B cell (primary cell): ENCODE measurements at places on chromosomes 16 and 17. TPM values are rescaled to one million over a fixed set of nuclear protein-coding genes. Genes with fewer than 3 reads are reported as not detected.

DNA sequence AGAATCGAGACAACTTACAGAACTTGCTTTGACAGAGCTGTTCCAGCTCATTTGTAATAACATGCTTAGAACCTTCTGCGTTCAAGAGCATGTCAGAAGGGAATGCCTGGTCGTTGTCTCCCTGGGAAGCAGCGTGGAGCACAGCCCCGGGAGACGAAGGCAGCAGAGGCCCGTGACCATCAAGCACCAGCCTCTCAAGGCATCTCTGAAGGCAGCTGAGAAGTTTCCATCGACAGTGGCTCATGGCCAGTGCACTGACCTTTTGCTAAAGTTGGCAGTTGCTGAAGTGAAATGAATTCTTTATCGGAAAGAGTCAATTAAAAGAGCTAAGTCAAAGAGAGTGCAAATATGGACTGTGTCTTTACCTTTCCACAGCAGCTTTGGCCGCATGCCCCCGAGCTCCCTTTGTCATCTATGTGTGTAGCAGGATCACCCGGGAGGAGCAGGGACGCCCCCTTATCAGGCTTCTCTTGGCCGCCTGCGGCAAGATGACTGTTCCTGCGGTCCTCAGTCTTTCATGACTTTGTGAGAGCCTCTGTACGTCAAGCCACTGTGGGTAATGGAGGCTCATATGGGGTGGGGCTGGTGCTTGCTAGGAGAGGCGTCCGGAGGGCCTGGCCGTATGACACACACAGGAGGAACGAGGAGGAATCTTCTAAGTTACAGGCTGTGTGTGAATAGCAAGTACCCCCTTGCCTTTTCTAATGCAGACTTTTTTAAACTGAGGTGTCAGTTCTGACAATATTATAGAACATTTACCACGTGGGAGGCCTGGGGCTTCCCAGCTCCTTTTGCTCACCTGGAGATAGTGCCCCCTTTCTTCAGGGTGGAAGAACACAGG is 54.2 kb downstream of the LDHD start:
- no peaks in the 10 kb centered on the region for H3K27me3 ChIP-seq
- H3K4me1 ChIP-seq = peaks cover 11% of the 10 kb centered on the region
- no peak overlapping the region for H3K27ac ChIP-seq
- H3K36me3 ChIP-seq = no peaks in the 10 kb centered on the region

TEDC2 gene
- polyA plus RNA-seq = 1.1 and 1.2 TPM in 2 replicates

SLC12A3 gene
- polyA plus RNA-seq = 0.72 and 1.3 TPM in 2 replicates

NPIPB8 gene
- polyA plus RNA-seq = 0.04 and 0.22 TPM in 2 replicates

DNA sequence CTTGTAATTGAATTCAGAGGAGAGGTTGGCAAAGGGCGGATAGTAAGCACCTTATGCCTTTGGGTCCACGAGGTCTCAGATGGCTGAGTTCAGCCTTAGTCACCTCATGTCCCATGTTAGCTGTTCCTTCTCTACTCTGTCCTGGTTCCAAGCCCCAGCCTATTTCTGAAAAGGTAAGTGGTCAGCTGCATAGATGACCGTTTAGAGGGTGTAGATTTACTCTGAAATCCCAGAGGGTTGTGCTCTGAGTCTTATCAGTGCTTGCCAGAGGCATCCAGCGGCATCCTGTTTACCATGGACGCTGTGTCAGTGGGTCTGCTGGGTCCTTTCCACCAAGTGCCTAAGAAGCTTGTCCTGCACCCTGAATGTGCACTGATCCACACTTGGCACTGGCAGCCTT is 1.9 kb downstream of the ZNF778 start:
- H3K27me3 ChIP-seq = no peaks in the 10 kb centered on the region
- peaks cover 1% of the 10 kb centered on the region for H3K36me3 ChIP-seq

CA7 gene
- polyA plus RNA-seq = not detected in 2 replicates

- H3K4me1 ChIP-seq = peaks cover 17% of the 10 kb centered on the region
- no peak overlapping the region for H3K27ac ChIP-seq
- H3K4me3 ChIP-seq = no peak overlapping the region
- no peak for DNase-seq
- no peaks in the 10 kb centered on the region for H3K27me3 ChIP-seq
- H3K36me3 ChIP-seq = peaks cover 17% of the 10 kb centered on the region
Measured at GRCh38 chr16:17252701-17253100, 218.1 kb downstream of the XYLT1 start.

KRT27 gene
- polyA plus RNA-seq = not detected in 2 replicates

KRTAP3-1 gene
- not detected in 2 replicates for polyA plus RNA-seq

GRCh38 chr17:34205401-34205800 is 49.7 kb upstream of the CCL2 start:
- no peak overlapping the region for H3K4me3 ChIP-seq
- H3K4me1 ChIP-seq = no peaks in the 10 kb centered on the region
- no peaks in the 10 kb centered on the region for H3K27me3 ChIP-seq
- no peaks in the 10 kb centered on the region for H3K36me3 ChIP-seq
- no peak overlapping the region for H3K27ac ChIP-seq

GRCh38 chr17:34252095-34252443 is 3.0 kb upstream of the CCL2 start:
- no peak overlapping the region for H3K27ac ChIP-seq
- H3K4me3 ChIP-seq = no peak overlapping the region
- peak; percentile 19 for DNase-seq
- no peaks in the 10 kb centered on the region for H3K36me3 ChIP-seq
- H3K4me1 ChIP-seq = peaks cover 14% of the 10 kb centered on the region

DNA sequence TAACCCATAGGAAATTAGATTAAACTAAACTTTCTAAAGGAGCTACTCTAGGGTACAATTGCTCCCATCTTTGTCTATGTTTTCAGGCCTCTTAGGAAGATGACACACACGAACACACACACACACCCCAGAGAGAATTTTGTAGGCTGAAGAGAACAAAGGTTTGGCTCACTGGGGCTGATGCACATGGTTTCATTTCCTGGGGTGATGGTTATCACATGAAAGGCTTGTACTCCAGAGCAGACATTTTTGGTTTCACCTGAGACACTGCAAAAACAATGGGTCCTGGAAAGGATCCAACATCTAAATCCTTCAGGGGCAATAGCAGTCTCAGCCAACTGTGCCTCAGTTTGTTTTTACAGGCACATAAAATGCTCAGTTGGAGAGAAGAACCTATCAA is 62.8 kb downstream of the GRB7 start:
- no peak overlapping the region for H3K4me3 ChIP-seq
- H3K27me3 ChIP-seq = no peaks in the 10 kb centered on the region
- peaks cover 63% of the 10 kb centered on the region for H3K4me1 ChIP-seq
- peak; percentile 64 for DNase-seq
- peaks cover 7% of the 10 kb centered on the region for H3K36me3 ChIP-seq
- peak overlapping the region; percentile 44 for H3K27ac ChIP-seq

- no peak overlapping the region for H3K4me3 ChIP-seq
- peaks cover 5% of the 10 kb centered on the region for H3K27me3 ChIP-seq
- no peaks in the 10 kb centered on the region for H3K36me3 ChIP-seq
- no peak overlapping the region for H3K27ac ChIP-seq
- no peak for DNase-seq
Measured at GRCh38 chr17:33085256-33085655, 93.6 kb downstream of the SPACA3 start.

DNA sequence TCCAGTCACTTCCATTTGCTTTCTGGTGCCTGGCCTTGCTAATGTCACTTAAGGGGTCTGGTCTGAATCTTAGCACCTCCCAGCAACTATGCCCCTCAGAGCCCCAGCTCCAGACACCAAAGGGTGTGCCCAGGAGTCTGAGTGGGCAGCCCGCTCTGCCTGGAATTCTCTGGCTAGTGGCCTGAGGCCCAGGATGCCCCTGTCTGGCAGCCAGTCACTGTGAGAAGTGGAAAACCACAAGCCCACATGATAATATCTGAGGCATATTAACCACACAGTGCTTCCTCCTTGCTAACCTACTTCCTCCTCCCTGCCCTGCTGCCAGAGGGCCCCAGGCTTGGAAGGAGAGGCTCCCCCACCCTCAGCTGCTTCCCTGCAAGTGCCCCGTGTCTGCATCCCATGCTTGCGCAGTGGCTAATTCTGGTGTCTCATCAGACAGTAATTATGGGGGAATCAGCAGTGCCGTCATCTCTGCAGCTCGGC is 14.0 kb downstream of the SRCIN1 start:
- H3K27me3 ChIP-seq = no peaks in the 10 kb centered on the region
- H3K36me3 ChIP-seq = no peaks in the 10 kb centered on the region
- H3K4me1 ChIP-seq = peaks cover 22% of the 10 kb centered on the region
- no peak overlapping the region for H3K4me3 ChIP-seq
- no peak for DNase-seq
- no peak overlapping the region for H3K27ac ChIP-seq

DNA sequence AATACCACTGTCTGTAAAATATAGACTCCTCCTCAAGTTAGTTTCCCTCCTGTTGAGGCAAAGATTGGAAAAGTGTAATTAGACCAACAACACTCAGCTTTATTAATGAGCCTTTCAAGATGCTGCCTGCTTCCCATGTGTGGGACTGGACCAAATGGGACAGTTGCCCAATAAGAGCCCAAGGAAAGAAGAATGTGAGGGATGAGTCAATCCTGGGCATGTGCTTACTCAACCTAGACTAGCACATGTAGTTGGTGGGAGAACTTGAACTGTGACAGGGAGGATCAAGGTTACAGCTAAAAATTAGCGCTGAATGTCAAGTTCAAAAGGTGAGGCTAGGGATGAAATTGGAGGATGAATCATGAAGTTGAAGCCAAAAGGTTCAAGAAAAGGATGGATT is 435.5 kb downstream of the CA10 start:
- H3K27ac ChIP-seq = no peak overlapping the region
- no peaks in the 10 kb centered on the region for H3K36me3 ChIP-seq
- DNase-seq = no peak
- H3K4me1 ChIP-seq = no peaks in the 10 kb centered on the region

GRCh38 chr17:72775919-72776318 is 316.6 kb downstream of the SLC39A11 start:
- H3K27ac ChIP-seq = no peak overlapping the region
- peaks cover 4% of the 10 kb centered on the region for H3K36me3 ChIP-seq
- DNase-seq = no peak
- H3K4me3 ChIP-seq = no peak overlapping the region
- no peaks in the 10 kb centered on the region for H3K4me1 ChIP-seq

GRCh38 chr17:13594310-13594709 is 7.4 kb downstream of the HS3ST3A1 start:
- H3K27me3 ChIP-seq = peaks cover 14% of the 10 kb centered on the region
- DNase-seq = no peak
- no peak overlapping the region for H3K4me3 ChIP-seq
- H3K36me3 ChIP-seq = no peaks in the 10 kb centered on the region

MYH11 gene
- polyA plus RNA-seq = 0.16 and 0.23 TPM in 2 replicates

GRCh38 chr17:59167571-59168001 is 12.0 kb downstream of the PRR11 start:
- H3K4me3 ChIP-seq = no peak overlapping the region
- DNase-seq = no peak
- H3K36me3 ChIP-seq = no peaks in the 10 kb centered on the region
- no peak overlapping the region for H3K27ac ChIP-seq

GRCh38 chr16:81485824-81486539 is 41.4 kb downstream of the CMIP start:
- no peak overlapping the region for H3K4me3 ChIP-seq
- DNase-seq = no peak
- H3K27ac ChIP-seq = no peak overlapping the region
- H3K4me1 ChIP-seq = peaks cover 42% of the 10 kb centered on the region

VAT1L gene
- polyA plus RNA-seq = 0.03 TPM in 1 of 2 replicates, not detected in the other

DNA sequence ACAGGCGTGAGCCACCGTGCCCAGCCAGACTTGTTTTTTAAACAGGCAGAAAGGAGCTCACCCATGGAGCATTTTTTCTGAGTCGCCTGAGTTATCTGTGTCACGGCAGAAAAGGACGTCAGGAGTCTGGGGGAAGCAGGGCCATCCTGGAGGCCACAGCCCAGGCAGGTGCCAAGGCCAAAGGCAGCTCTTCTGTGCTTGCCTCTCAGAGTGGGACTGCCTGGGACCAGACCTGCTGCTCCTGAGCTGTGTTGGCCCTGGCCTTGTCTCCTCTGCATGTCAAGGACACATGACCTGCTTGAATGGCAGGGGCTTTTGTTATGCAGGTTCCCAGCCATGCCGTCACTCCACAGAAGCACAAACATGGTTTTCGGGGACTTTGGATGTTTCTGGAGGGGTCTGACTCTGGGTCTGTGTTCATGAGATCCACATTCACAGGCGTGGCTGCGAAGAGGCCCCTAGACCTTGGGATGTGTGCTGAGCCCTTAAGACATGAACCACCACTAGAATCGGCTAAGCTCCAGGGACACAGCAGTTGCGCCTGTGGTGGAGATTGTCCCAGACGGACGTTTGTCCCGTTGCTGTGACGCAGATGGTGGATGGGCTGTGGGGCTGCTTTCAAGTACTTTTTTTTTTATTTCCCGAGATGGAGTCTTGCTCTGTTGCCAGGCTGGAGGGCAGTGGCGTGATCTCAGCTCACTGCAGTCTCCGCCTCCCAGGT is 33.8 kb downstream of the FOXK2 start:
- H3K36me3 ChIP-seq = no peaks in the 10 kb centered on the region
- no peak overlapping the region for H3K27ac ChIP-seq

NKD1 gene
- polyA plus RNA-seq = 0.14 and 0.16 TPM in 2 replicates

- H3K27me3 ChIP-seq = no peaks in the 10 kb centered on the region
- no peak overlapping the region for H3K4me3 ChIP-seq
- H3K36me3 ChIP-seq = no peaks in the 10 kb centered on the region
Measured at GRCh38 chr17:28958820-28959455, 7.6 kb upstream of the PHF12 start.

SOX8 gene
- 0.03 and 0.07 TPM in 2 replicates for polyA plus RNA-seq

DNA sequence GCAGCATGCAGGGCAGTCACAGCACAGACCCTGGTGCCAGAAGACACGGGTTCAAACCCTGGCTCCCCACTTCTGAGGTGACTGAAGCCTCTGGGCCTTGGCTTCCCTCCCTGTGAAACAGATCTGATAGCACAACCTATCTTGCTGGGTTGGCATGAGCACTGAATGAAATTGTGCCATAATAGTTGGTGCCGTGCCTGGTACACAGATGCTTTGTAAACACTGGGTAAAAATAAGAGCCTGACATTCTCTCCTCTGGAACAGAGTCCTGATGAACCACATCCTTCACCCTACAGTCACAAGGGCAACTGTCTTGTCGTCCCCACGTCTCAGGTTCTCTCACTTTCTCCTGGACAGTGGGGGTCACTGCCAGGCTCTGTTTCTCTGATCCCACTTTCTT is 35.7 kb downstream of the NOS2 start:
- no peak overlapping the region for H3K27ac ChIP-seq
- no peak for DNase-seq
- no peaks in the 10 kb centered on the region for H3K4me1 ChIP-seq
- H3K4me3 ChIP-seq = no peak overlapping the region
- H3K27me3 ChIP-seq = no peaks in the 10 kb centered on the region
- H3K36me3 ChIP-seq = no peaks in the 10 kb centered on the region

SOX9 gene
- 0.03 TPM in 1 of 2 replicates, not detected in the other for polyA plus RNA-seq

DNA sequence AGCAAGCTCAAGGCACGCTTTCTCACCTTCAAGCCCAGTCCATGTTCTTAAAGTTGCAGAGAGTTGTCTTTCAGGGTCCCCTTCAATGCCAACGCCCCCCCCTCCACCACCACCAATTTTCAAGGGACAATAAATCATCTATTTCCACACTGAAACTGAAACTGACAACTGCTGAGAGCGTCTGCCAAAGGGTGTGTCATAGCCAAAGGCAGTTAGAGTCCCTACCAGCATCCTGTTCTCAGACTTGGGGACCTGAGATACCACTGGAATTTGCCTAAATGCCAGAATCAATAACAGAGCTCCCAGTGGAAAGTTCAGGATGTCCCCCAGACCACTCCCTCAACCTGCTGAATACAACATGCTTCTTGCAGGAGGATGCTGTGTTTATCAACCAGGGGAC is 133.2 kb upstream of the SOX9 start:
- H3K27me3 ChIP-seq = no peaks in the 10 kb centered on the region
- no peak overlapping the region for H3K4me3 ChIP-seq
- no peak overlapping the region for H3K27ac ChIP-seq
- H3K36me3 ChIP-seq = no peaks in the 10 kb centered on the region
- DNase-seq = no peak
- no peaks in the 10 kb centered on the region for H3K4me1 ChIP-seq
